ENCODE measurements at places on chromosomes 2 and 18.

DNA sequence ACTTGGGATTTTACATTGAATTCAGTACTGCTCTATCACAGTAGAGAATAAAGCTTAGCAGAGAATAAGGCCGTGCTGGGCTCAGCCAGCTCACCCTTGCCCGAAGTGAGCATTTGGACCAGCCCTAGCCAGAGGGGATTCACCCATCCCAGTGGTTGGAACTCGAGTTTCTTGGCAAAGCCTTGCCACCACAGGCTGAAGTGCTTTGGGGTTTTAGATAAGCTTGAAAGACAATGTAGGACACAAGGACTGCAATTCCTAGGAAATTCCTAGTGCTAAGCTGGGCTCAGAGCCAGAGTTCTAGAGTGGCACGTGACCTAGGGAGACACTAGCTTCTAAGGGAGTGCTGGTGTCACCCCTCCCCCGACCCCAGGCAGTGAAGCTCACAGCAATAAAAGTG is 28.0 kb downstream of the SERPINB11 start:
- no peak for DNase-seq

- DNase-seq: no peak
These were observed 79.2 kb downstream of the LAMA1 start for GRCh38 chr18:7038330-7038851.

DNA sequence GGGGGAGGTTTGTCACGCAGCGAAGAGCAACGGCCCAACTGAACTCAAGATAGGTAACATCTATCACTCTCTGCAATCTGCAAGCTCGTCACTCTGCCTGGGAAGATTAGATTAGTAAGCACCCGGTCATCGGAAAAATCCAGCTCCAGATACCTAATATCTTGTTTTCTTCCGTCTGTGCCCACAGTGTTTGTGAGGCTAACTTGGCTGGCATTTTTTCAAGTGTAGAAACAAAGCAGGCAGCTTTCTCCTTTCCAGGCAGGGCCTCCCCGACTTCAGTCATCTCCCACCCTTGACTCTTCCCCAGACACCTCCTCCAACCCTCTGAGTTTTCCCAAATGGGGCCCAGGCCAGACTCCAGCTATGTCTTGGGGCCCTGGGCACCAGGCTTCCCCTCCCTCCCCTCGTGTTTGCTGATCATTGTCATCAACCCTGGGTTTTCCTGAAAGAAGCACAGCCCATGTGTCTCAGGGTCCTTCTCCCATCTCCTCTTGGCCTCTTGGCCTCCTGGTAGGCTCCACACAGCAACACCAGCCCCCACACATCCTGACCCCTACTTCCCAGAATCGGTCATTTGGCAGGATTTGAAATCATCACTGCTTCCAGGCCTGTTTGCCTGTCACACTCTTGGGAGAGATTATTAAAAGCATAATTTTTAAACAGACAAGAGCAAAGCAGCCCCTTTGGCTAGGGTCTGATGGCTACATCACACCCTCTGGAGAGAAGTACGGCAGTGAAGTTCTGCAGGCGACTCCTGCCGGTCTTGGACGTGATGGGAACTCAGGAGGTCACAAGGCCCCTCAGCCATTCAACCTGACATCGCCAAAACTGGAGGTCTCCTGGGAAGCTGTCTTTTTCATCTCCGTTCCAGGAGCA is 144.9 kb upstream of the ID2 start:
- DNase-seq: no peak

GRCh38 chr2:216992056-216992675 is 132.3 kb upstream of the TNP1 start:
- no peak for DNase-seq

GRCh38 chr2:219643084-219643473 is 15.6 kb downstream of the SLC4A3 start:
- no peak for DNase-seq

GRCh38 chr2:37180006-37180639 is 8.3 kb downstream of the SULT6B1 start:
- no peak for DNase-seq

- no peak for DNase-seq
These were observed 90.9 kb upstream of the SMAD7 start for GRCh38 chr18:49041435-49042245.

DNA sequence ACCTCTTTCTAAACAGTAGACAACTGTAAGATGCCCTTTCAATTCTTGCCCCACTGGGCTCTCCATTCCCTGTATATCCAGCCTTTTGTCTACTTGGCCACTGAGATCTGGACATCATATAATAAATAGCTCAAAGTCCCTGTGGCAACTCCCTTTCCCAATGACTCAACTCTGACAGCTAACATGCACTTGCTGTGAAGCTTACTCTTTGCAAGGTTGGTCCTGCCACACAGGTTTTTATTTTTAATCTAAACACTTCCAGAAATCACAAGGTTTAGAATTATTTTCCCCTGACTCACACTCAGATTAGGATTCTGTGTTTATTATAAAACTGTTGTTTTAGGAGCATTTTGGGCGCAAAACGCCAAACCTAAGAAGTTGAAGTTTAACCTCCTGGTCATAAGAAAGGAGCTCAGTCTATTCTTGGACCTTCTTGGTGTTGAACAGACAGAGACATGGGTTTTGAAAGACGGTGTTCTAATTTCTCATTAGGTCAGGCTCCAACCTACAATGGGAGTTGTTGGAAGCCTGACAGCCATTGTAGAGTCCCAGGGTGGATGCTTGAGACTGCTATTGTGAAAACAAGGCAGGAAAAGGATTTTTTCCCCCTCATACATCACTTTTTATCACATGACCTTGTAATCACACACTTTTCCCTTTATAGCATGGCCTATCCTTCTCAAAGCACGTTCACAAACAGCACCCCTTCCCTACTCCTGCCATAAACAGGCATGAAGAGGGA is 124.7 kb upstream of the SERPINE2 start:
- DNase-seq: no peak

GRCh38 chr2:12935222-12935621 is 218.5 kb downstream of the TRIB2 start:
- no peak for DNase-seq

DNA sequence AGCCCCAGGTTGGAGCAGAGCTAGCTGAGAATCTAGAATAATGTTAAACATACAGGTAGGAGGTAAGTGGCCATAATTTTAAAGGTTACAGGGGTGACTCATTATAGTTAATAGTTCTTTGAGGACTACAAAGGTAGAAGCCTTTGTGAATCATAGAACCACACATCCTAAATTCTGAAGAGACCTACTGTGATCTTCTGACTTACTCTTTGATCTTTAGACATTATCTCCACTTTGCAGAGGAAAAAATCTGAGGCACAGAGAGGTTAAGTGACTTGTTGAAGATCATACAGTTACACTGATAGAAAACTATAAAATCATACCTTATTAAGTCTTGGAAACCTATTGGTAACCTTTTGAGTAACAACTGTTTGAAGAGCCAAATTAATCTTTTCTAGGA is 1051.3 kb upstream of the NRXN1 start:
- DNase-seq: no peak

- DNase-seq: no peak
These were observed 208.8 kb downstream of the CDH2 start for GRCh38 chr18:27967913-27968824.

DNA sequence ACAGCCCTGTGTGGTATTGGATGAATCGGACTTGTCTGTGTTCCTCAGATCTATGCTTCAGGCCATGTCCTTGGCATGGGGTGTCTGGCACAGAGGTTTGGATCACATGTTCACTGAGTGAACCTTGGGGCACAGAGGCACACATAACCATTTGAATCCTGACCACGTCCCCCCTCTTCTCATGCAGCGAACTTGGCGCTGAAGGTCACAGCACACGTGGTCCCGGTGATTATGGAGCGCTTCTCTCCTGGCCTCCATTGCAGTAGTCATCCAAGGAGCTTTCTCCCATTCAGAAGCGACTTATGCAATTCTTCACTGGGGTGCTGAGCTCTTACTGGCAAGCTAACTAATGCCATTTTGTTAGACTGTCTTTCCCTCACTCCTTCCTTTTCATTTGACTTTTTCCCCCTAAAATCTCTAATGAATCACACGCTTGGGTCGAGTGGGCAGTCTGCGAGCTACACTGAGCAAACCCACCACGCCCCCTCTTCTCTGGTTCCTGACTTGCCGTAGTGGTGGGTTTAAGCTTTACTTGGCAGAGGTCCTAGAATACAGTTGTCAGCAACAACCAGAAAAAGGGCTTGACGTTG is 59.4 kb downstream of the KCNG2 start:
- no peak for DNase-seq

Data from KG1 (cell line).